COLO829 (cell line): ENCODE measurements at places on chromosomes 11 and 22.

DNA sequence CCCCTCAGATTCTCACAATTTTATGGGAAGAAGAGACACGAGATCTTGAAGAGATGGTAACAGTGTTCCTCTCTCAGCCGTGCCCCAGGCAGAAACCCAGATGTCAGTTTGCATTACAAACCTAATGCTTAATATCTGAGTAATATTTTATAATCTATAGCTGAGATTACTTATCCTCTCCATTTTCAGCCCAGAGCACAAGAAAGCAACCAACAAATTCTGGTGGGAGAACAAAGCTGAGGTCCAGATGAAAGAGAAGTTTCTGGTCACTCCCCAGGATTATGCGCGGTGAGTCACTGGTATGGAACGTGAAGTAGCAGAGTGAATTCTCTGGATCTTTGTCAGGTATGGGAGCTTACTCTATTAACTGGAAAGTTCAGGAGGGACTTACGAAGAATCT lies 884 bp downstream of the CENATAC start:
- DNase-seq = peak; percentile 56

- DNase-seq = no peak
Measured at GRCh38 chr11:72012897-72013721, 14.4 kb downstream of the IL18BP start.

DNA sequence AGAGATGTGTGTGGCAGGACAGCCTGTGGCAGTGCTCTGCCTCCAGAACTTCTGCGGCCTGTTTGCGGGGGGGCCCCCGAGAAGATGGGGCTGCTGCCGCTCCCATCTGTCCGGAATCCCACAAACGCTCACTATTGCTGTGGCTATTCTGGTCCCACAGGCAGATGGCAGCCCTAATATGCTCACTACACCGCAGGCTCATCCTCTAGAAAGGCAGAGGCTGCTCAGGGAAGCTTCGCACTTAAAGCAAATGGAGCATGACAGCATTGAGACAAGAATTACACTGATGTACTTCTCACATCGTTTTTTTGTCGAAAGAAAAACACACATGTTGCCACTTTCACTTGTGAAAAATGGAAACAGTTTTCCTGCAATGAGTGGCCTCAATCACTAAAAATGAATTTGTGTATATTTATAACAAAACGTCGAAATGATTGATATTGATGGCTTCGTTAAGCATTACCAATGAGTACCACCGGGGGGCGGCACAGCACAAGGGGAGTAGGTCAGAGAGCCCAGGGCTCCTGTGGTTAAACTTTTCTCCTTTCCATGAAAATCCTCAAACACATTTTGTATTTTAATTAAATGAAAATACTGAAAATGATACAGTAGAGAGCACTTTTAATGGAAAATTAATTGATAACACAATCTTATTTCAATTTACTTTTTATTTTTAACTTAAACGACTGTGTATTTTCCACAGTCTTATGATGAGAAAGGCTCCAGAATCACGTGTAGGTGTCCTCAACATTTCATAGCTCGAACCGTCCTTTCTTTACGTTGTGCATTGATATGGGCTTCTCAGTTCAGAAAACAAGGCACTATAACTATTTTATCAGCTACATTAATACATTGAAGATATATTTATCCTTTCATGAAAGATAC lies 69.1 kb downstream of the CTTN start:
- DNase-seq = peak; percentile 58

GRCh38 chr11:133497477-133498140 lies 34.7 kb downstream of the OPCML start:
- DNase-seq = no peak

DNA sequence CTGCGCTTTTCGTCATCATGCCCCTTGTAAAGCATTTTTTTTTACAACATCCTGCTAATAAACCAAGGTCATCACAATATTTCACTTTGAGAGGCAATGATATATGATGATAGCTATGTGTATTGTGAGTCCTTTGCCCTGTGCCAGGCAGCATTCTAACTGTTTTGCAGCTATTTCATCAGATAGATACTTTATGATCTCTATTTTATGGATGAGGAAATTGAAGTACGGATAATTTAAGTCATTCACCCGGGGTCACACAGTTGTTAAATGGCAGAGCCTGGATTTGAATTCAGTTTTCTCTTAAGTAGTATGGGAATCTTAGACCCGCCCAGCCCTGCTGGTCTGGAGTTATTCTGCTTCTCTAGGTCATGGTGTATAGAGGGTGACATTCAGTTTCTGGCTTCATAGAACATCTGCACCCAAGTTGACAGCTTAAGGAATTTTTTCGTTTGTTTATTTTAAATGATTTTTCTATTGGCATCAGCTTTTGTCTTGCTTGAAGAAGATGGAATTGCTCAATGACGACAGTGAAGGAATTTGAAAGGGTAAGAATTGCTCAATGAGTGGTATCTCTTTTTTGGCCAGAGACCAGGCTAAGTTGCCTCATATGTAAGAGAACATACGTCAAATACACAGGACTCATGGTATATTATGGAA lies 926 bp downstream of the PRR5L start:
- DNase-seq = no peak

DNA sequence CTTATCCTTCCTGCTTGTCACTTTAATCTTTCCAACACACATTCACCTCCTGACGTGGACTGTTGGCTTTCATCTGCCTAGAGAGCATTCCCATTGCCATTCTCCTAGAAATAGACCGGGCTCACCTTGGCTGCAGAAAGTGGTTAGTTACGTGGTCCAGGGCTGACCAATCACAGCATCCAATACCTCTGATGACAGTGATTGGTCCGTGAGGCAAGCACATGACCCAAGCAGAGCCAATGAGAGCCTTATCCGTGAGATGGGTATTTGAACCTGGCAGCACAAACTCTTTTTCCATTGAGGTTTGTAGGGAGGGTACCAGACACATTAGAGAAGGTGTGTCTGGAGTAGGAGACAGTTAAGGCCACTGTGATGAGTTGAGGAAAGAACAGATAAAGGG lies 85.8 kb downstream of the MIAT start:
- DNase-seq = no peak

GRCh38 chr11:68077617-68078582 lies 39.1 kb downstream of the TCIRG1 start:
- no peak for DNase-seq

DNA sequence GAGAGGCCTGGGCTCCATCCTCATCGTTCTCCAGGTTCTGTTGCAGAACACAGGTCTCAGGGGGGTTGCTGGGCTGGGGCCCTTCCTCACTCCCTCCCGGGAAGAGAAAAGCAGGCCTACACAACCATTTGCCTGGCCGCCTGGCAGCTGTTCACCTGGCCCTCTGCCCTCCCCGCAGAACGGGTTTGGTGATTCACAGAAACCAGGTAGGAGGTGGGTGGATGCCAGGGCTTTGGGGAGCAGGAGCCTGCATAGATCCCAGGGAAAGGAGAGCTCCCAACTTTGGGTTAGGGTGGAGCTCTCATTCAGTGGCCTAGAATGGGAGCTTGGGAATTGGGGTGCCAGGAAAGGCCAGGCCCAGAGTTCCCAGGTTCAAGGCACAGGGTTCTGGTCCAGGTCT lies 995 bp downstream of the TMEM134 start:
- DNase-seq = no peak

- no peak for DNase-seq
Measured at GRCh38 chr11:114449845-114450244, 10.6 kb downstream of the REXO2 start.
